IMR-90 (cell line): ENCODE measurements at places on chromosomes 3 and 15. TPM values are rescaled to one million over a fixed set of nuclear protein-coding genes. Genes with fewer than 3 reads are reported as not detected.

Gene WDR49
- not detected in 2 replicates for total RNA-seq

Gene TM4SF4
- total RNA-seq = 1.1 and 1.6 TPM in 2 replicates

Gene SIDT1
- not detected in 2 replicates for total RNA-seq

Gene ATP13A4
- total RNA-seq = under 0.01 TPM in 1 of 2 replicates, not detected in the other

Gene ANKRD34C
- total RNA-seq = not detected in 2 replicates

Gene AADACL2
- not detected in 2 replicates for total RNA-seq

Gene RFTN1
- 52.0 and 52.2 TPM in 2 replicates for total RNA-seq

Gene TGM5
- total RNA-seq = not detected in 2 replicates

Gene CPLX3
- not detected in 2 replicates for total RNA-seq

Gene LTF
- not detected in 2 replicates for total RNA-seq

GRCh38 chr3:33980252-33980651, 181.8 kb downstream of the PDCD6IP start:
- peak; percentile 85 for DNase-seq

DNA sequence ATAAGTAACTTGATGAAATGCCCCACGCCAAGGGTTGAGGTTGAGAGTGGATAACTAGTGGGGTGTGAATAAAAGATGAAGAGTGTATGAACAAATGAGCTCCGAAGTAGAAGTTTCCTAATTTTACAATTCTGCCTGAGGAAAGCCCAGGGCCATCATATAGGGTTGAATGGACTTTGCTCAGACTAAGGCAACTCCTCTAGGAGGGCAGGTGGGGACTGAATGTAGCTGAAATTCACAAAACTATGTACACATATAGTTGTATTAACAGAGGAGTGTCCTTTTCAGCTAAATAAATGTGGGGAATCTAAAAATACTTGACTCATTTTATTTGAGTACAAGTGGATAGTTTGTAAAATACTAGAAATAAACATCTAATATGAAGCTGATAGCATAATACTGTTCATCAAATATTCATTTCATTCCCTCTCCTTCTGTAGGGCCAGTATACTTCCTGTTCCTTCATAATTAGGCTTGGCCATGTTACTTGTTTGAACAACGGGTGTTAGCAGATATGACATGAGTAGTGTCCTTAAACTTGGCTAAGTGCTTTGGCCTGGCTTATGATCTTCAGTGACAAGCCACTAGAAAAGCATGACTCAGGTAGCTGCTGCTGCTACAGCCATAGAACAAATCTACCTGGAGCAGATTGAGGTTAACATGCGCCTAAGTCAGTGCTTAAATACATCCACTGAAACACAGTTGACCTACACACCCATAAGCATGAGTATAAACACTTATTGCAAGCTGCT, 26.5 kb downstream of the PLSCR1 start:
- no peak for DNase-seq

- no peak for DNase-seq
These were observed 11.7 kb downstream of the SCAANT1 start for GRCh38 chr3:63900459-63900858.

GRCh38 chr3:9500108-9501050, 53.2 kb downstream of the LHFPL4 start:
- DNase-seq = peak; percentile 54

DNA sequence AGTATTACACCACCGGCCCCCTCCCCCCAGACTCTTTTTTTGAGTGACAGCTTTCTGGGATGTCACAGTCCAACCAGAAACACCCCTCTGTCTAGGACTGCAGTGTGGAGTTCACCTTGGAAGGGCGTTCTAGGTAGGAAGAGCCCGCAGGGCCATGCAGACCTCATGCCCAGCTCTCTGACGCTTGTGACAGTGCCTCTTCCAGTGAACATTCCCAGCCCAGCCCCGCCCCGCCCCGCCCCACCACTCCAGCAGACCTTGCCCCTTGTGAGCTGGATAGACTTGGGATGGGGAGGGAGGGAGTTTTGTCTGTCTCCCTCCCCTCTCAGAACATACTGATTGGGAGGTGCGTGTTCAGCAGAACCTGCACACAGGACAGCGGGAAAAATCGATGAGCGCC, 63.6 kb downstream of the AAGAB start:
- DNase-seq = peak; percentile 0

GRCh38 chr3:120017692-120018091, 76.6 kb downstream of the GSK3B start:
- no peak for DNase-seq

- DNase-seq = peak; percentile 90
These were observed 250.9 kb upstream of the SEMA6D start for GRCh38 chr15:47466357-47466756.

- DNase-seq = no peak
These were observed 638.3 kb downstream of the NTRK3 start for GRCh38 chr15:87618203-87618725.

GRCh38 chr3:149975919-149976318, 5.2 kb upstream of the PFN2 start:
- DNase-seq = no peak

DNA sequence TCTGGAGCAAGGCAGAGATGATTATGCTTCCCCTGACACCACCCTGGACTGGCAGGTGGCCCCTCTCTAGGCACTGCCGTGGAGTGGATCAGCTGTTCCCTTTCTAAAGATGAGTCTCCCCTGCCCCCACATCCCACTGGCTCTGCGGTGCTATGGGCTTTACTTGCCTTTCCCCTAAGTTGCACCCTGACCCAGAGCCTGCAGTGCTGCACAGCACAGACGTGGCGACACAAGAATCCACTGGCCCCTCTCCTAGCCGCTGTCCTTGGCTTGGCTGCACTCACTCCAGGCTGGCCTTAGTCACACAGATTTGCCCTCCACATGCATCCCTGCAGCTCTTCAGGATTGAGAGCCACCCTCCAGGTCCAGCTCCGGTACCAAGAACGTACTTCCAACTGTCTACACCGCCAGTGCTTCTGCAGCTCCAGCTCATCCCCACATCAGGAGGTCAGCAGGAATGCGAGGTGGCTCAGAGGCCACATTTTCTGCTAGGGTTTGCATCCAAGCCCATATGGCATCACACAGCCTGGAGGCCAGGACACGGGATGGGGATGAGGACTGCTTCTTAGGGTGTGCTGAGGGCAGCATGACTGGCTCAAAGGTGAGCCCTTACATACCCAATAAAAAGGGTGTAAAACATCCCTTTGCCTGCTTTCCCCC, 82.4 kb upstream of the RASGRF1 start:
- DNase-seq = no peak

DNA sequence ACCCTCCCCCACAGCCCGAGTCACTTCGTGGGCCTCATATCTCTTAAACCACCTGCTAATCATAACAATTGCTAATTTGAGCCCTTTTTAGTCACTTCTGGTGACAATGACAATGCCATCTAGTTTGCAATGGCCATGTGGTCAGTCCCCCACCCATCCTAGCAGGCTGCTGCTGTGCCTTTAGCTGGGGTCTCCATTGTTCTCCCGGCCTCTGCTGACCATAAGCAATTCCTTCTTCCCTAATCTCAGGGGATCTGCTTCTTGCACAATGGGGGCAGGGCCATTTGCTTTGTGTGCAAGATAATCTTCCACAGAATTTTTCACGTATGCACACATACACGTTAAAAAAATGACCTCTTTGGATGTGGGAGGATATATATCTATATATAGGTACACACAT, 406.1 kb upstream of the ONECUT1 start:
- DNase-seq = no peak

DNA sequence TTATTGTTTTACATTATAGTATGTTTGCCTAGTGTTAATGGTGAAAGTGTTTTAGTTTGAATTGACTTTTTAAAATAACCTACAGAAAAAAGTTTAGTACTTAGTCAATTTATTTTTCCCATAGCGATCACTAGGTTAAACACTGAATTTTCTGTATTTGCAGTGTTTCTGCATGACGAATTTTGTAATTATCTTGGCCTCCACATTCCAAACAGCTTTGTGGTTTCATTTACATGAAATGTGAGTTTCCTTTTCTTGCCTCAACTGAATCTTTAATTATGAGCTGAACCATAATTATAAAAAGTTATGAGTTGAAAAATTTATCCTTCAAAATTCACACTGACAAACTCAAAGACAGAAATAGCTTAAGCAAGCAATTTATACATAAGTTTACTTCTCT, 235.5 kb downstream of the CTNNB1 start:
- DNase-seq = no peak

DNA sequence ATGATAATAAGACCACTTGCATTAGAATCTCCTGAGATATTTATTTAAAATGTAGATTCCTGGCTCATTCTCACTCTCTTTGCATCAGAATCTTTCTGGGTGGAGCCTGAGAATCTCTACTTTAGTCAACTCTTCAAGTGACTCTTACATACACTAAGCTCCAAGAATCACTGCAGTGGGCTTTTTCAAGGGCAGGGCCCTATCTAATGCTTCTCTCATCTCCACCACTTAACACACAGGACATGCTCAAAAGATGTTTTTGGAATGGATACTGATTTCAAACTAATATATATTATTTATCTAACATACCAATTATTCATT, 68.9 kb upstream of the GAP43 start:
- no peak for DNase-seq

GRCh38 chr3:17356585-17356984, 385.8 kb downstream of the TBC1D5 start:
- DNase-seq = no peak

GRCh38 chr3:112874725-112875124, 28.1 kb upstream of the CD200R1L start:
- DNase-seq = no peak

DNA sequence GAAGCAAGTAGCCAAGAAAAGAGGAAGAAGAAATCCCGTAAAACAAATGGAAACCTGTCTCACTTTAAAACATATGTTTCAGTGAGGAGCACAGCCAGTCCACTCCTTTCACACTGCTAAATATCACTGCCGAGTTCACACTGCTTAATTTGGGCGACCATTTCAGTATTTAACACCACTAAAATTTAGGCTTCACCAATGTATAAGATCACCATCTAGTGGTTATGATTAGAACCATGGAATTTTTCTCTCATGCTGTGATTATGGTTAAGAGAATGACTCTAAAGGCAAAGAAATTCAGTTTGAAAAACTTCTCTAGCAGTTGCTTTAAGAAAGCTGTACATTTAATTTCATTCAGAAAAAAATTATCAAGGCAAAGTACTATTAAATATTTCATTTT, 16.6 kb downstream of the SLC4A7 start:
- DNase-seq = peak; percentile 61

GRCh38 chr3:156175570-156175969, 55.2 kb downstream of the KCNAB1 start:
- peak; percentile 27 for DNase-seq

DNA sequence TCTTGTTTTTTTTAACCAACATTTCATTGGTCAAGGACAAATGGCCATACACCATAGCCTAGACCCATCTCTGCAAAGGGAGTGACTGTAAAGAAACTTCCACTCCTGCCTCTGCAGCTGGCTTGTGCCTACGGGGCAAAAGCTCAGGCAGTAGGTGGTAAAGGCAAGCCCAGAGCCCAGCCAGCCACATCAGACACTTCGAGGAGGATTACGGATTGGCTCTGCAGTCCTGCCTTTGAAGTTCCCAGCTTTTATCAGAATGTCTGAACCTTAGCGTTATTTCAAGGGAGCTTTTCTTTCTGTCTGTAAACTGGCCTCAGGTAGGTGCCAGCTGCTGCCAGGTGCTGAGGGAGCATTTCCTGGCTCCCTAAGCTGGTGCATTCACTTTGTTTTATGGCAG, 15.6 kb downstream of the ZNF710 start:
- DNase-seq = no peak

- no peak for DNase-seq
These were observed 510.8 kb downstream of the SHQ1 start for GRCh38 chr3:72337480-72337855.

- DNase-seq = peak; percentile 87
These were observed 54.2 kb downstream of the DTWD1 start for GRCh38 chr15:49675041-49675440.

DNA sequence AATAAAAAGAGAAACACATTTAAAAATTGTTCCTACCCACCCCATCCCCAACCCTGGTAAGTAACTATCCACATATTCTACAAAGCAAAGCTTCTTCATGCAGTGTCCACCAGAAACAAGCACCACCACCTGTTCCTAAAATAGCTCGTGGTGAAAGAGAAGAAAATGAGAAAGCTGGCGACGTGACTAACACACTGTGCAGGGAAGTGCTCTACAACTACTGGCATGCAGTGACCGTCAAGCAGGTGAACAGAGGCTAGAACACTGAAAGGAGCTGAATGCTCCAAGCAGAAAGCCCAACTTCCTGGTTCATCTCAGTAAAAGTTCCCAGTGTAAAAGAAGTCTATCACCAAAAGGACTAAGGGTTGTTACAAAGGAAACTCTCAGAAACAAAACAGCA, 80.7 kb downstream of the NR2E3 start:
- peak; percentile 0 for DNase-seq

DNA sequence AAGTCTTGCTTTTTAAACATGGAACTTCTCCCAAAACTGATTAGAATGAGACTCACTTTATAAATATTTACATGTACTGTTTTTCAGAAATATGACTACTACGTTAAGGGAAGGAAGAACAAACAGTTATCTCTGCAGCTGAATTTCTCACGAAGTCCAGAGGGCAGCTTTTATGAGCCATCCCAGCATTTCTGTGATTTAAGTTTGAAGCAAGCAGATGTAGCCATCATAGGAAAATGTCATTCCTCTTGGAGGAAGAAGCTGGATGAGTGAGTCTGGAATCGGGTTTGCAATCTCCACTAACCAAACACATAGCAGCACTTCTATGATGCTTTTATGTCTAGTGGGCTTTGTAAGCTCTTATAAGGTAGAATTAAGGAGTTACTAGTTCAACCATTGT, 53.7 kb downstream of the SCN11A start:
- peak; percentile 82 for DNase-seq

- no peak for DNase-seq
These were observed 68.4 kb upstream of the SEC13 start for GRCh38 chr3:10389339-10389738.

GRCh38 chr3:193722566-193722965, 129.6 kb downstream of the OPA1 start:
- no peak for DNase-seq

GRCh38 chr15:98076021-98076816, 115.7 kb downstream of the ARRDC4 start:
- DNase-seq = no peak

DNA sequence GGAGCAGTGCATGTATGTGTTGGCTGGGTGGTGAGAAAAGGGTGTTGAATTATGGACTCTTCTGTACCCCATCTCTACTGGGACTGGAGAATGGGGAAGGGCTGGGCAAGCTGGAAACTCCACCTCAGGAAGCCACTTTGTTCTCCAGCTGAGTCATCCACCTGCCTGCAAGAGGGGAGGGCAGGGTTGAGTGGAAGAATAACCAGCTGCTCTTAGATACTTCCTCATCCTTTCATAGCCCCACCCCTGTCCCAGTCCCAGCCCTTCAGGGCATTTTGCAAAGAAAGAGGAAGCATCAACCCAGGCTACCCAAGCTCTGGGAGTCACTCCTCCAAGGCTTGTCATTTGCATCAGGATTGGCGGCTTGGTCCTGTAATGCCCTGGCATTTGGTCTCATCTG, 33.1 kb downstream of the RAB11A start:
- DNase-seq = peak; percentile 6

GRCh38 chr3:44117239-44117638, 124.4 kb upstream of the TOPAZ1 start:
- DNase-seq = no peak

GRCh38 chr3:10798600-10799367, 17.2 kb upstream of the SLC6A11 start:
- DNase-seq = no peak

GRCh38 chr15:77457191-77457904, 36.7 kb downstream of the HMG20A start:
- peak; percentile 11 for DNase-seq
